AG08396 (cell line): ENCODE measurements at places on chromosomes 3 and 15.

GRCh38 chr3:118436697-118437262 lies 597.9 kb downstream of the IGSF11 start:
- DNase-seq = no peak

- DNase-seq = no peak
Observed at GRCh38 chr3:87848003-87848402, 210.8 kb downstream of the CGGBP1 start.

DNA sequence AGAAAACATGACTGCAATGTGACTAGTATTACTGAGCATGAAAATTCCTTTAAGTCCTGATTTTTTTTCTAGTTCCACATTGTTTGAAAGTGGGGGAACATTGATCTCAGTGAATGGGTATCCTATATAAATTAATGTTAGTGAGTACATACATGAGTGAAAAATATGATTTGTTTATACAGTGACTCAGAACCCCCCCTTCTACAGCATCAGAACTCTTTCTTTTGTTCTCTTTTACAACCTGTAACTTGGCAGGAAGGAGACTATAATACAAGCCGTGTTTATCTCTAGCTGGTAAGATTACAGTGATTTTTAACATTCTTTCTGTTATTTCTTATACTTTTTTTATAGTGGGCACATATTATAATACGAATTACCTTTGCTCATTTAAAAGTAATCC lies 384.7 kb downstream of the PDCD6IP start:
- no peak for DNase-seq

- DNase-seq = no peak
Observed at GRCh38 chr15:33309602-33310276, 1.0 kb upstream of the RYR3 start.

DNA sequence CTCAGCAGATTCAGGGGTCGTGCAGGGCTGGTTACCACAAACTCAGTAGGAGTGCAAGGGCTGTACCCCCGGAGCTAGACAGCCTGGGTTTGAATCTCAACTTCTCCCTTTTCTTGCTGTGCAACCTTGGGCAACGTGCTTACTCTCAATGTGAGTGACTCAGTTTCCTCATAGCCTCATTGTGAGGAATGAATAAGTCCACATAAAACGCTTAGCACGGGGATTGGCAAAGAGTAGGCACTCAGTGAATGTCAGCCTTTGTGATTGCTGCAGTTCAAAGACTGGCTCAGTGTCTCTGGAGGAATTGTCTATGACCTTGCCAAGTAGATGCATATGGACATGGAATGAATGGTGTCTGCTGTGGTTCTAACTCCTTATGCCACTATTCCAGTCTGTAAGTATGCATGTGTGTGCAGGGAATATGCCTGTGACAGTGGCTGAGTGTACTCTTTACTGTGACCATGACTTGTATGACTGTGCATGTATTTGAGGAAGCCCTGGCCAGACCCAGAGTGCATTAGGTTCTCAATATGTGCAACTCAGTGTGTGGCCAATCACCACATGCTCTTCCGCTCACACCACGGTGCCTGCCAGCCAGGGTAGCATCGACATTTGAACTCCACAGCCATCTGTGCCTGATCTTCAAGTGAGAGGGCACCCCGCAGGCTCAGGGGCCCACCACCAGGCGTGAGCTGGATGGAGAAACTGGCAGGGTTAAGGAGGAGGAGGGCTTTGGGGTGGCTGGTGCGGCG lies 900 bp upstream of the HYAL3 start:
- no peak for DNase-seq

DNA sequence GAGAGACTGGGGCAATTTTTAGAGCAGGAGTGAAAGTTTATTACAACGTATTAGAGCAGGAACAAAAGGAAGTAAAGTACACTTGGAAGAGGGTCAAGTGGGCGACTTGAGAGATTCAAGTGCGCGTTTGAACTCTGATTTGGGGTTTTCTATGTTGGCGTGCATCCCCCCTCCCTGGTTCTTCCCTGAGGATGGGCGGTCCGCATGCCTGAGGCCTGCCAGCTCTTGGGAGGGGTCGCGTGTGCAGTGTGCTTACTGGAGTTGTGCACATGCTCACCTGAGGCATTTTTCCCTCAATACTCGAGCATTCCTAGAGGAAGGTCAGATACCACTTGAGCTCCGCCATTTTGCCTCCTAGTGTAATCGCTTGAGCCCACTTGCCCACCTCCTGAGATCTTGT lies 10.4 kb upstream of the CHAC1 start:
- no peak for DNase-seq

DNA sequence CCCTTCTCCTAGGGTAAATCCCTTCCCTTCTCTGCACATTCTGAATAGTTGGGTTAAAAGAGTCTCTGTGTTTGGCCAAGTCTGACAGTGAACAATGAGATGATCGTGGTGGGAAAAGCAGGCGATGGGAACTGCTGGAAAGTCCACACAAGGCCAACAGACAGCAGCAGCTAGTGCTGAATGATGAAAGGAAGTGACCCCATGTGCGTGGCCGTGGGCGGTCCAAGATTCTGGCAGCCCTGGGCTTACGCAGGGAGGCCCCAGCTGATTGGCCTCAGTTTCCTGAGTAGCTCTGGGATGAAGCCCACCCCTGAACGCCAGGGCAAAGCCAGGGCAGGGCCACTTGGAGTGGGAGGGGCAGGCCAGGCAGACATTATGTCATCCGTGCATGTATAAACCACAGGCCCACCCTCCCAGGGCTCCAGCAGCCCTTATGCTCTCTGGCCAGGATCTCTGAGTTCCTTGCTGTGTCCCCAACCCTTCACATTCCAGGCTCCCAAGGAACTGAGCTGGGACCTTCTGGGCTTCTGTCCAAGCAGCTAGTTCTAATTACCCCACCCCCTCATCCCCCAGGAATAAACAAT lies 57.8 kb downstream of the CDC25A start:
- DNase-seq = peak; percentile 59

- no peak for DNase-seq
Observed at GRCh38 chr3:65995030-65995429, 43.7 kb downstream of the MAGI1 start.

DNA sequence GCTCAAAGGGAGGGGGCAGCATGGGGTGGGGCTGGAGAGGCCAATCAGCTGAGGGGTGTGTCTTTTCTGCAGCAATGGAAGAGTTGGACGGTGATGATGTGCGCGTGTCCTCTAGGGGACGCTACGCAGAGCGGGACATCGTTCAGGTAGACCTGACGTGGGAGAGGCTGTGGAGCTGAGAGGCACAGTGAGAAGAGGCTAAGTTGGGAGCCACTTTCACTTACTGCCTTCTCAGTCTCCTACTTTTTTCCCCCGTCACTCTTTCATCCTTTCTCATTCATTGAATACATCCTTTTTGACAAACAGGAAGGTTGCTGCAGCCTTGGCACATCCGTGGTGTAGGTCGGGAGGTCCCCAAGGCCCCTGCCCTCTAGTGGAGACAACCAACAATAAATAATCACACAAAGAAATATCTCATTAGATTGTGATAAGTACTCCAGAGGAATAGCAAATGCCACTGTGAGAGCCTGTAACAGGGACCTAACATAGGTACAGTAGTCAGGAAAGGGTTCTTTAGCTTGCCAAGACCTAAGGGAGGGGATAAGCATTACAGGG lies 4.4 kb upstream of the BRPF1 start:
- DNase-seq = no peak

DNA sequence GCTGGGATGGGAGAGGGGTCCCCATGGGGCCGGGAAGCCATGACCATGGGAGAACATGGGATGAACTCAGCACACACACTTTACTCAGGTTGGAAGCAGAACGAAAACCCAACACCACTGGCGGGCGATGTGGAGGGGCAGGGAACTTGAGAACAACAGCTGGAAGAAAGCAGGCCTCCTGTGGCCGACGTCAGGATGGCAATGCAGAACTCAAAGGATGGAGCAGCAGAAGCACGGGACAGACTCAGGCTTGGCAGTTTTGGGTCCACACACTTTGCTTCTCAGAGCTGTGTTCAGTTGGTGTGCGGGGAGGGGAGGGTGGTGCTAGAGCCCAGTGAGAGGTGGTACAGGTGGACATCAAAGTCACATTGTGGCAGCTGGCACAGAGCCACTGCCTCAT lies 80.7 kb downstream of the SEC22A start:
- DNase-seq = no peak

GRCh38 chr3:106245400-106245799 lies 376.6 kb upstream of the CBLB start:
- no peak for DNase-seq

DNA sequence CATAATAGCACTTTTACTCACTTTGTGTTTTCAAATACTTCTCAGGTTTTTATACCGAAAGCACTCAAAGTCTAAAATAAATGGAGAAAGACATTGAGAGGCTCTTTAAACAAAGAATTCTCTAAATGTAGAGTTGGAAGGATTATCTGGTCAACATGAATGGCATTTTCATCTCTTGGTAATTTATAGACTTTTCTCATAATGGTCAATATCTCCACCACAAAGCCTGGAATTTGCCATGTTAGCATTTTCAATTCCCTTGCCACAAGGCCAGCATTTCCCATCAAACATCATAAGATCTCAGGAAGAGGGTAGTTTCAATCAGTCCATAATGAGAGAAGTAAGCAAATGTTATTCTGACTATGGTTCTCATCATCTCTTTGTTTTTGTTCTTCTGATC lies 293.0 kb downstream of the CADM2 start:
- DNase-seq = no peak

DNA sequence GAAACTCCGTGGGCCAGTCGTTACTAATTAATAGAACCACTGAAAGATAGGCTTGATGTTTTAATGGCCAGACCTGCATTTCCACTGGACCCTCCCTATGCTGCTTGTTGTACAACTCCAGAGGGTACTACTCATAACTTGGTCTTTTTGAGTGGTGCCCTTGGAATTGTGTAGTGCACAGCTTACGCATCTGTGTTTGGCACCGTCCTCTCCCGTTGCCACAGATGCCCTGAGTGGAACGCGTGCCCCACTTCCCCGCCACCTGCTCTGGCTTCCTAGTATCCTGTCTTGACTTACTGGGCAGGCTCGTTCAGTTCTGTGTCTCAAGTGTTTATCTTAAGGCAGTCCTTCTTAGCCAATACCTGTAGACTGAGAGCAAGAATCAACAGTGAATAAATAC lies 78.7 kb downstream of the USP13 start:
- DNase-seq = no peak

DNA sequence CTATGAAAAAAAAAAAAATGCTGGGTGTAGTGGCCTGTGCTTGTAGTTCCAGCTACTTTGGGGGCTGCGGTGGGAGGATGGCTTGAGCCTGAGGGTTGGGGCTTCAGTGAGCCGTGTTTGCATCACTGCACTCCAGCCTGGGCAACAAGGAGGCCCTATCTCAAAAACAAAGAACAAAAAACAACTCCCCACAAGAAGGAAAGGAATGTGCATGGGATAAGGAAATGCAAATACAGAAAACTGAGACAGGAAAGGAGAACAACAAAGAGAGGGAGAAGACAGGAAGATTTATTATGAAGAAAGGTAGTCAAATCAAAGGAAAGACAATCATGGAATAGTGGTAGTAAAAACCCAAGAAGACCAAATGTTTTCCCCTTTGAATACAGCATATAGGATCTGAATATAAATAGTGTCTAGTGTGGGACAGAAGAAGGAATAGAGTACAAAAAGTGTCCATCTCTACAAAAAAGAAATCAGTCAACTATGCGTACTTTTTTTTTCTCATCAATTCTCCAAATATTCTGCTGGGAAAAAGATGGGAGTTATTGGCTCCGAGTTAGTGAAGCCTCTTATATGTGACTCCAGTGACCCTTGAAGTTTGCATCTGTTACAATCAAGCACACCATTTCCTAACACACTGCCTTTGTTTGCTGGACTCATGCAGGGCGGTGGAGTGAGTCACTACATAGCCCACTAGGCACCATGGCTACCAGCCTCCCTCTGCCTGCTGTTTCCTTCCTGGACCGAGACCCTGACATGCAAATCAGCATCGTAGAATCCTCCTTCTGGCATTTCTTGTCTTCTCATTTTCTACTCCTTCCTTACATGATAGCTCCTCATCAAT lies 101.2 kb upstream of the PTX3 start:
- peak; percentile 38 for DNase-seq

GRCh38 chr3:172125053-172125452 lies 85.7 kb downstream of the FNDC3B start:
- DNase-seq = no peak

GRCh38 chr3:32540899-32541298 lies 29.8 kb downstream of the DYNC1LI1 start:
- no peak for DNase-seq

DNA sequence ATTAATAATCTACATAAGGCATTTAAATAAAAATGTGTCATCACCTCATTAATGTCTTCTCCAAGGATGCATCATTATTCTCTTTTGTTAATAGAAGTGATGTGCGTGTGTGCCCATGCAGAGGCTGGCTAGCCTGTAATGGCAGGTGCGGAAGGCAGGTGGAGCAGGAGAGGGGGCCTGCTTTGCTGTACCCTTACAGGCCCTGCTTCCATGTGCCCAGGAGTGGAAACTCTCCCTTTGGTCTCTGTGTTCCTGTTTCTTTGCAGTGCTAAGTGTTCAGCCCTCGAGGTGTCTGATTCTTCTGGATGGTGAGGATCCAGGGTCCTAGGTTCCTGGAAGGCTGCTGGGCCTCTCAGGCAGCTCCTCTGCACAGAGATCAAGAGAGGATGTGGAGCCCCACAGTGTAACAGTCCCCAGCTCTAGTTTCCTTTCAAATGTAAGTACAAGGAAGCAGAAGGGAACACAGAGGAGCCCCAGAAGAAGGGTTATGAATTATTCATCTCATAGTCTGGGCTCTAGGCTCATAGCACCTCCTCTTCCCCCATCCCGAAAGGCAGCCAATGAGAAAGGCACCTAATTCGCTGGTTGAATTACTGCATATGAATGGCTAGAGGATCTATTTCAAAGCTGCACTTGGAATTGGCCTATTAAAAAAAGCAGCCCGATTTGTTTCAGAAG lies 39.2 kb upstream of the AGBL1 start:
- no peak for DNase-seq

DNA sequence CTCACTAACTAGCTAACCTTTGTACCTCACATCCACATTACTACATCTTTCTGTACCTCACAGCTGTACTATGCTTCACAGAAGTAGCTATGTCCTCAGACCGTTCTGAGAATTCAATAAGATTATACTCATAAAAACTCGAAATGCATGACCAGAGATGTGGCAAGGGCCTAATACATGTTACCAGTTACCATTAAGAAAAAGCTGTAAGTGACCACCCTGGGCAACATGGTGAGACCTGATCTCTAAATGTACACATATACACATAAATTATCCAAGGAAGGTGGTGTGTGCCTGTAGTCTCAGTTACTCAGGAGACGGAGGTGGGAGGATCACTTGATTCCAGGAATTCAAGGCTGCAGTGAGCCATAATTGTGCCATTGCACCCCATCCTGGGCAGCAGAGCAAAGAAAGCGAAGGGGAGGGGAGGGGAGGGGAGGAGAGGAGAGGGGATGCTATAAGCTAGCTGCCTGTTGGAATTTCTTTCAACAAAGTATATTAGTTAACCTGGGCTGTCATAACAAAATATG lies 482.6 kb upstream of the ZNF717 start:
- no peak for DNase-seq

GRCh38 chr3:46921041-46921440 lies 43.5 kb downstream of the PTH1R start:
- no peak for DNase-seq
